Posterior vena cava (tissue), 2 donors: ENCODE measurements at places on chromosomes 6 and 20.

GRCh38 chr6:160085713-160086505, 35.7 kb upstream of the SLC22A1 start:
- DNase-seq = peak; percentile 76

GRCh38 chr6:54896302-54896701, 49.7 kb downstream of the FAM83B start:
- no peak for DNase-seq

- DNase-seq = no peak
These were observed 51.1 kb downstream of the PPP1R16B start for GRCh38 chr20:38856570-38856969.

DNA sequence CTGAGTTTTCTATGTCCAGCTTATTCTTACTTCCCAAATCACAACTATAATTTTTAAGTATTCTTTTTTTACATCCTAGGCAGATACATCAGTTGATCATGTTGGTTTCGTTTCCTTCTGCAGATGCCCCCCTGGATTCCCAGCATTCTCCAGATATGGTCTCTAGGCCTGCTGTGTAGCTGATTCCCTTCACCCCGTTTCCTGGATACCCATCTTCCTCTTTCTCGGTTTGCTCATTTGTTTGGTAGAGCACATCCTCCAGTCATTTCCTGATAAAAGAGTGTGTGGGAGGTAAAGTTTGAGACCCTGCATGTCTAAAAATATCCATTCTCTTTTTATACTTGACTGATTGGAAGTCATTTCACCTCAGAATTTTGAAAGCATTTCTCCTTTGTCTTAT, 66.4 kb downstream of the ANKS1A start:
- DNase-seq = no peak

- DNase-seq = no peak
These were observed 2.9 kb downstream of the BIRC7 start for GRCh38 chr20:63238514-63239125.

DNA sequence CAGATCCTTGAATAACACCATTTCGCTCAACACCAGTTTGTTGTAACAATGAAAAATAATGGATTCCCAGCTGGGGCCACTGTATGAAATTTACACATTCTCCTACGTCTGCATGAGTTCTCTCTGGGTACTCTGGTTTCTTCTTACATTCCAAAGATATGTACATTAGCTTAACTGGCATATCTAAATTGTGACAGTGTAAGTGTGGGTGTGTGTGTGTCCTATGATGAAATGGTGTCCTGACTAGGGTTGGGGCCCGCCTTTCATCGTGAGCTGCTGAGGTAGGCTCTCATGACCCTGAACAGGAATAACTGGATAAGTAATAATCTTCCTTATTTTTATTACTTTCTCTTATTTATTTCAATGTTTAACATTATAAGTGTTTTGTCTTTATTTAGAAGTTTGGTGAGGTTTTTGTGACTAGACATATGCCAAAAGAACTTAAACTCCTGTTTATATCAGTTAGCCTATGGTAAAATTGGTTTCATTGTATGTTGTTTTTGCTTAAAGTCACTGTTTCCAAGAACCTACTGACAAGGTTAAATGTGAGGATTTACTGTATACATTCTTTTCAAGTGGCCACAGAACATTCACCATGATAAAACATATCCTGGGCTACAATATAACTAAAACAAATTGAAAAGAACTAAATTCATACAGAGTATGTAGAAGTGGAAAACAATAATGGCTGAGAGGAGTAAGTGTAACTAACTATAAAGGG, 42.4 kb downstream of the RBL1 start:
- no peak for DNase-seq

GRCh38 chr6:11366183-11366933, 133.9 kb upstream of the NEDD9 start:
- DNase-seq = no peak

- DNase-seq = no peak
These were observed 211.2 kb upstream of the MARCKS start for GRCh38 chr6:113645986-113646385.

DNA sequence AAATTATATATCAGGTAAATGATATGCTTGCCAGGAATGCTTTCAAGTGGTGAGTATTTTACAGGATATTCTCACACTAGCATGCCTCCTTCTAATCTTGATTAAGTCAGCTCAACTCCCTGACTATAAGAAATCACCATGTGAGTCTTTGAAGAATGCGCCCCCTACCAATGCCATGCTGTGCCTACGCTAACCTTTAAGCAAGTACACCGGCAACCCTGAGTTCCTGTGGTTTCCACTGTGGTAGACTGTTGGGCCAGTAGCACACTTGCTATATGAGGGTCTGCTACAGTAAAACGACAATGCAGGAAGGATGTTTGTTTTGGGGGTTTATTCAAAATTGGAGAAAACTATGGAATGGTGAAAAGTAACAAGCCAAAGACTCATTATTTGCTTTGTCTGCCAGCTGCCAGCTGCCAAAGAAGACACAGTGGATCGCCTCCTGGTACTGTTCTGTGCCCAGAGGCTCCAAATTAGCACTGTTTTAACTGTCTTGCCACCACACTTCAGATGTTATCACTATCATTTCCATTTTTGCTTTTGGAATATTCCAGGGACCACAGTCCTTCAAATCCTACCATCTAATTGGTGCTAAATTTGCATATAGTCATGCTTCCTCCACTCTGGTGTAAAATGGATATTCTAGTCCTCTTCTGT, 333.5 kb downstream of the RNGTT start:
- DNase-seq = no peak

DNA sequence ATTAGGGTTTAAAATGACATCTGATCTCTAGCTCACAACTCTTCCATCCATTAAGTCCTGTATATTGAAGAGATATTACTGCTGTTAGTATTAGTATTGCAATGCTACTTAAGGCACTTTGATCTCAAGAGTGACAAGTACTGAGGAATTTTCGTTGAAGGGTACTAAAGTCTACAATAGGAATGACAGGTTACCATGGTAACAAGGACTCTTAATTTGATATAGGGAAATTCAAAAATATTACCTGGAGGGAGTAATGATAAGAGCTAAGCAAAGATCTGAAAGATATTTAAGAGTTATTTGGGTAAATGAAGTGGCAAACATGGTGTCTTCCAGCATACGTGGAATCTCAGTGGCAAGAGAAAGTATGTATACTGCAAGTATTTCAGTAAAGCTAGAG, 518.0 kb upstream of the SLC35B3 start:
- DNase-seq = no peak

- DNase-seq = no peak
These were observed 26.1 kb downstream of the NCOA7 start for GRCh38 chr6:125816828-125817280.

DNA sequence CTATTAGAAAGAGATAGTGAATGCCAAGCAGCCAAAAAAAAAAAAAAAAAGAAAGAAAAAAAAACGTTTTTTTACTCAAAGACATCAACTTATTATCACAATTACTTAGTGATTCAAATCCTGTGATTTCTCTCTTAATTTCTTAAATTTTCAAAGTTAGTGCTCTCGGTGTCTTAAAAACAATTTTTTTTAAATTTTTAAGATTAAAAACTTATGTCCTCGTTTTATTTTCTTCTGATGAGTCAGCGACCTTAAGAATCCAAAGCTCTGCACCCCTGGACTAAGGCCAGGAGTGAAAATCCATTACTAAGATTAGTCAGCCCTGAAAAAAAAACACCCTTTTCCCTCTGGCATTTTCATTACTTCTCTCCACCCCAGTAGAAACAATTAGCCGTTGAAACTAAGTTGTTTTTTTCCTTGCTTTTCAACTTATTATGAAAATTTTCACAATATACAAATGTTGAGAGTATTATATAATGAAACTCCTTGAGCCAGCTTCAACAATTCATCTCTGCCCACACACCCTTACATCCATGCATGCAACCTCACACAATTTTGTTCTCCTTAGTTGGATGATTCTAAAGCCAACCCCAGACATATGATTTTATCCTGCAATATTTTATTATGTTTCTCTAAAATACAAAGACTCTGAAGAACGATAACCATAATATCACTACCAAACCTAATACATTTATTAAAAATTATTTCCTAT, 85.6 kb upstream of the CARMIL1 start:
- no peak for DNase-seq

DNA sequence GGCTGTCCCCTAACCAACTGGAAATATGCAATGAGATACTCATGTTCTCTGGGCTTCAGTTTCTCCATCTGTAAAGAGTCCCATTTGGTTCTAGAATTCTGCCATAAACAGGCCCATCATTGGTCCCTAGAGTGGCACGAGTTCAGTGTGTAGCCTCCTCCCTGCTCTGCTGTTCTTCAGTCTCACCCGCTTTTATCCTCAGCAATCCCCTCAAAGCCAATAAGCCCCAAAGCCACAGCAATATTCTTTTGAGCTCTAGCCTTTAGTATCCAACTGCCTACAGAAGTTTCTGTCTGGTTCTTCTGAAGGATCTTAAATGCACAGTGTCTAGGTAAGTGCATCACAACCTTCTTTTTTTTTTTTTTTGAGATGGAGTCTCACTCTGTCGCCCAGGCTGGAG, 9.8 kb upstream of the MRPS18A start:
- DNase-seq = no peak

DNA sequence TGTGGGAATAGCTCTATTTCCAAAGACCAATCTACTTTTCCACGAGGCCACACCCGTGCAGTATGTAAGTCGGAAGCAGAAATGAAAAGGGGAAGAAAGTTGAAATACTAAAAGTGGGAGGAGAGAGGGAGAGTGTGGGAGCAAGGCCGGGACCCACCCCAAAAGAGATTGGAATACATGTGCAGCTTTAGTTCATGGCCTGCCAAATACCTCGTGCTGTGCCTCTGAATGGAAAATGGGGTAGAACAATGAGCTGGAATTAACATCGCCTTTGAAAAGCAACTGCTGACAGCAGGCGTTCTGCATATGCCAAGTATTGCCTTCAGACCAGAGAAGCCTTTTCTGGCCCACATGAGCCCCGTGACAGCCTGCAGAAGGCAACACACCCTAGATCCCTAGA, 155.6 kb downstream of the CD83 start:
- DNase-seq = no peak

DNA sequence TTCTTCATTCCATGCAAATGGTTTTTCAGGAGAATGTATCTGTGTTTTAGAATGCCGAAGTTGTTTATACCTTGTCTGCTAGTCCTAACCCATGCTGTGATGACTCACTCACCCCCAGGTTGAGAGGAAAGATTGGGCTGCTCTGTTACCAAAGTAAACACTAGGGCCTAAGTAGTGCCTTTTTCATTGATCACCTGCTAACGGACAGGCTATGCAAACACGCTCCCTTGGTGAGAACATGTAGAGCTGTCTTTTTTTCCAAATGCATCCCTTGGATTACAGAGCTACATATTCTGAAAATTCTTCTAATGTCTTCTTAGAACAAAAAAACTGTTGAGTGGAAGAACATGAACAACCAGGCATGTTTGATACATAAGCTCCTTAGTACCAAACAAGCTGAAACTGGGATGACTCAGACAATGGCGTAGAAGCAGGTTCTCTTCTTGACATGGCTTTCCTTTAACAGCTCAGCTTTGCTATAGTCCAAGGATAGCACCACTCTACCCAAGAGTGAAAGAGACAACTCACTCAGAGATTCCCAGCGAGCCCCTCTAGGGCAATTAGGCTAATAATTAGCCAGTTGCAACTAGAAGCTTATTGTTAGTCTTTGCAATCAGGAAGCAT, 20.5 kb downstream of the PERP start:
- DNase-seq = no peak

- DNase-seq = no peak
These were observed at the start of gene UNC5CL for GRCh38 chr6:41039060-41039998. Gene UNC5CL (minus strand): TSS chr6:41039221. CDS start chr6:41035074, 4,147 bp downstream.

- DNase-seq = no peak
These were observed 11.5 kb downstream of the KCNB1 start for GRCh38 chr20:49470922-49471321.

DNA sequence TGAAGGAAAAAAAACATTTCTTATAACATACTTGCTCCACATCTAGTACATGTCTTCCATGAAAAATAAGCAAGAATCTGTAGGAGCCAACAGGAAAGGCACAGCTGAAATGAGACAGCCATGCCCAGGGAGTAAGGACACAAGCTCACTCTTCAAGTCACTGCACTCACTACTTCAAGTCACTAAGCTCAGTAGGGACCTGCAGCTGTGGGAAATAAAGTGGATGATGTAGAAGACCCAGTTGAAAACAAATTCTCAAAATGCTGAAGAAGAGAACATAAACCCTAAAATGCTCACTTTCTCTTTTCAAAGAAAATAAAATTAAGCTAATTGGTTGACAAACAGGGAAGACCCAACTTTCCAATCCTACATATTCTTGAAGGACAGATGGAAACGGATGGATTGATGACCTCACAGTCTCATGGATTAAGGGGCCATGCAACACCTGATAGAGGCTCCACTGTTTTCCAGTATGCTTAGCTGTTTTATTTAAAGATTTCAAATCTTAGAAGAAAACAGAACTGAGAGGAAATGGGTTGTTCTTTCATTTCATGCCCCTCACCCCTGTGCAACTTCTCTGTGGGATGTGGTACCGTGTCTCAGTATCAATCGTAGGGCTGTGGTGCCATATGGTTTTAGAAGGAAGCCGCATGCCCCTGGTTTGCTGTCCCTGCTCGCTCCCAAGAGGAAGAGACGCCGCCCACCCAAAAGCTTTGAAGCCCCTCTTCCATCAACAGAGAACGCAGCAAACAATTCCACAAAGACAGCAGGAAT, 133.3 kb downstream of the WDR27 start:
- no peak for DNase-seq

DNA sequence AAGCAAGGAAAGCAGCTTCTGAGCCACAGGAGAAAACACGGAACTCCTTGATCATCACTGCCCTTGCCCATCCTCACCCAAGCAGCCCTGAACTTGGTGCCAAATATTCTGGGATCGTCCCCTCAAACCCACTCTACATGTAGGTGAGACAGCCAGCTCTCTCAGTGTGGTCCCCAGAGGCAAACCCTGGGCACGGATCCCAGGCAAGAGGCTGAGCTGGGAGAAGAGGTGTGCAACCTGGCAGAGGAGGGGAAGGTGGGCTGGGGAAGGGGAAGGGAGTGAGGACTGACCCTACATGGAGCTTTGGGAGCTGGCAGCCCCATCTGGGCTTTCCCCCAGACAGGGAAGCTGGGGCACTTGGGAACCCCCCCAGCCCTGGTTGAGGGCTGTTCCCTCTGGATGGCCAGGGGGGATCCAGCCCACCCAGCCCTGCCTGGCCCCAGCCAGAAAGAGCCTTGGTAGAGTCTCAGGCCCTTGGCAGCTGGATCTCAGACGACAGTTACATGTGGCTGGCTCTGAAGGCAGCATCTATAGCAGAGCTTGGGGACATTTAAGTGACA, 186.2 kb upstream of the CST7 start:
- no peak for DNase-seq

DNA sequence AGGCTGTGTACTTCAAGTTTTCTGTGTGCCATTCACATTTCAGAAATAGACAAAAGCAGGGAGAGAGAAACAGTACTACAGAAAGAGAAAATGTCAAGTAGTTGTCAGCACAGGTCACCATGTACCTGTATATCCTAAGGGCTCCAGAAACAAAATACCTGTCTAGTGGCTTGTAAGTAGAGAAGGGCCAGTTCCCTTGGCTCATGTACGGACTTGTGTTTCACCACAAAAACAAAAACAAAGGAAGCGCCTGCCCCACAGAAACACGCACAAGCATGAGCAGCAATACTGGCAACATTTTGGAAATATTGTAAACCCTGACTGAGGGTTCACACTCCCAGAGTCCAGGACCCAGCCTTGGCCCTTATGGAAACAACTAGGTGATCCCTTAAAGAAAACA, 44.3 kb downstream of the CNKSR3 start:
- no peak for DNase-seq
